ENCODE measurements at places on chromosomes 7 and 10. TPM values are rescaled to one million over a fixed set of nuclear protein-coding genes. Genes with fewer than 3 reads are reported as not detected.

The THSD7A gene
- polyA plus RNA-seq: 19.5 TPM

The ERVW-1 gene
- 2.2 TPM for polyA plus RNA-seq

The SLC18A3 gene
- polyA plus RNA-seq: not detected

The LIPM gene
- not detected for polyA plus RNA-seq

The RELN gene
- 20.1 TPM for polyA plus RNA-seq

The PRR15 gene
- 0.15 TPM for polyA plus RNA-seq

The FRA10AC1 gene
- polyA plus RNA-seq: 53.1 TPM

The COX19 gene
- polyA plus RNA-seq: 17.0 TPM

The PRLHR gene
- polyA plus RNA-seq: 0.03 TPM

The FFAR4 gene
- 0.08 TPM for polyA plus RNA-seq

The GOLGA7B gene
- 0.21 TPM for polyA plus RNA-seq

The AGAP4 gene
- polyA plus RNA-seq: 42.7 TPM

The TFEC gene
- 2.0 TPM for polyA plus RNA-seq

The OR13A1 gene
- not detected for polyA plus RNA-seq

The ANXA8 gene
- polyA plus RNA-seq: 2.2 TPM

The RADIL gene
- polyA plus RNA-seq: 11.8 TPM

The HMX3 gene
- not detected for polyA plus RNA-seq

The OR6B1 gene
- 0.03 TPM for polyA plus RNA-seq

The CACUL1 gene
- 46.1 TPM for polyA plus RNA-seq

The TAX1BP1 gene
- polyA plus RNA-seq: 81.0 TPM

The KIN gene
- polyA plus RNA-seq: 21.8 TPM

The MACC1 gene
- 13.1 TPM for polyA plus RNA-seq

The PON1 gene
- polyA plus RNA-seq: 1.3 TPM

The CD36 gene
- 391 TPM for polyA plus RNA-seq

The LIPN gene
- not detected for polyA plus RNA-seq

The GSDME gene
- 12.9 TPM for polyA plus RNA-seq

The OR2AE1 gene
- not detected for polyA plus RNA-seq

The ZFYVE27 gene
- polyA plus RNA-seq: 27.9 TPM

The GPR158 gene
- polyA plus RNA-seq: 0.97 TPM

The NKX2-3 gene
- not detected for polyA plus RNA-seq

The SPOCK2 gene
- 6.6 TPM for polyA plus RNA-seq

The HOXA10 gene
- 0.34 TPM for polyA plus RNA-seq

The AP1S1 gene
- polyA plus RNA-seq: 86.4 TPM

The LIPA gene
- 62.7 TPM for polyA plus RNA-seq

The CNTNAP2 gene
- polyA plus RNA-seq: 40.9 TPM

The SPDYE2B gene
- 2.9 TPM for polyA plus RNA-seq

The VPS41 gene
- 63.0 TPM for polyA plus RNA-seq

The PTPRE gene
- 9.4 TPM for polyA plus RNA-seq

The HOXA13 gene
- not detected for polyA plus RNA-seq

The AKR1D1 gene
- 0.14 TPM for polyA plus RNA-seq

The TMEM176B gene
- polyA plus RNA-seq: 6.1 TPM

Data from left lung (tissue), 14 donors.